ENCODE measurements at places on chromosomes 1 and 21.

DNA sequence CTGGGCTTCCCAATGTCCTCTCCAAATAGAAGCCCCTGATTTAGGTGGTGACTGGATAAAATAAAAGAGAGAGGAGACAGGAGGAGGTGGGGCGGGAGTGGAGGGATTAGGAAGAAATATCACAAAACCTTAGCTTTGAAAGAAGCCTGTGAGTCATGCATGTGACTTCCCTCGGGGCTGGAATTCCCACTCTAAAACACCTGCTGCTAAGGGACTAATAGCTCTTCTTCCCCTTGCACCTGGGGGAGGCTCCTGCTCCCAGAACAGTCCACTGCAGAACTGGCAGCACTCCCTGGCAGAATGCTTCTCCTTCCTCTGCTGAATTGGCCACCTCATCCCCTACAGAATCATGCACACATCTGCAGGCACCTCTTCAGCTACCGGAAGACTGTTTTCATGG lies 207.2 kb downstream of the ATG4C start:
- DNase-seq: no peak

GRCh38 chr1:231679109-231679508 lies 52.5 kb downstream of the DISC1 start:
- DNase-seq: no peak

DNA sequence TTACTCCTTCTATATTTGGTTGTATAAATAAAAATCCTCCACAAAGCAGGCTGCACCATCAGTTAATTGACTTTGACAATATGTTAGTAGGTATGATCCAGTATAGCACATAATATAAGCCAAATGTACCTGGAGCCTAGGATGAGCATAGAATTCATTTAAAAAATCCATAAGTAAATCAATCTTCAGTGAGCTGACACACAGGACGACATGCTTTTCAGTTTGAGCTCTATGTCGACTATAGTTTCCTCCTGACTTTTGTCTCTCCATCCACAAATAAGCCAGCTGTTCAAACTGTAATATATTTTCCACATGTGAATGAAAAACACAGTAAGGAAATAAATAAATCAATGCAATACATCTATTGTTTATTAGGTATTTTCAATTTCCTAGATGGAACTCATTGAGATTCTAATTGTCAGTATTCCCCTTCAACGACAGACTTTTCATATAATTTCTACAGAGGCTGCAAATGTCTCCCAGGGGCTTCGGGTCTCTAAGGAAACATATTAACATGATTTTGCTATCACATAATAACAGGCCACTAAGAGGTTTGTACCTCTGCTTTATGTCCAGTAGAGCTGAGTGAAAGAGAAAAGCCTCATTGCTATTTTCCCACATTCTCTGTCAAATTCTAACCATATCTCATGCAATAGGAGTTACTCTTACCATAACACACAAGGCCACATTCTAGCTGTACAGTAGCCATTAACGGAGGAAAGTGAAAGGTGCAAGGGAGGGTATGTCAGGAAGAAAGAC lies 180.1 kb downstream of the KCNT2 start:
- no peak for DNase-seq

DNA sequence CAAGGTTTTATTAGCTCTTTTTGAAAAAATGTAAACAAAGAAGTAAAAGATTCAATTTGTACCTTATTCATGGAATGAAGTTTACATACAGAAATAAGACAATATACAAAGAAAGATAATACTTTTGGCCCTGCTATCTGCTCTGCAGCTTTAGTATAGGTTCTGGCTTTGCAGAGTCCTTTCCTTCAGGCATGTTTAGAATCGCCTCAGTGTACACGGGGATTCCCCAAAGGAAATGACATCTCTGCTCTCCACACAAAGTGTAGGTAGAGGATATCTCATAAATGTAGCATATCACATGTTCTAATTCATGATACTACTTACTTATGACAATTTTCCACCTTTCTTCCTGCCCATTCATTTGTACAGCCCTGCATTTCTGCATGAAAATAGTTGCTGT lies 222.6 kb upstream of the DPYD start:
- DNase-seq: no peak

DNA sequence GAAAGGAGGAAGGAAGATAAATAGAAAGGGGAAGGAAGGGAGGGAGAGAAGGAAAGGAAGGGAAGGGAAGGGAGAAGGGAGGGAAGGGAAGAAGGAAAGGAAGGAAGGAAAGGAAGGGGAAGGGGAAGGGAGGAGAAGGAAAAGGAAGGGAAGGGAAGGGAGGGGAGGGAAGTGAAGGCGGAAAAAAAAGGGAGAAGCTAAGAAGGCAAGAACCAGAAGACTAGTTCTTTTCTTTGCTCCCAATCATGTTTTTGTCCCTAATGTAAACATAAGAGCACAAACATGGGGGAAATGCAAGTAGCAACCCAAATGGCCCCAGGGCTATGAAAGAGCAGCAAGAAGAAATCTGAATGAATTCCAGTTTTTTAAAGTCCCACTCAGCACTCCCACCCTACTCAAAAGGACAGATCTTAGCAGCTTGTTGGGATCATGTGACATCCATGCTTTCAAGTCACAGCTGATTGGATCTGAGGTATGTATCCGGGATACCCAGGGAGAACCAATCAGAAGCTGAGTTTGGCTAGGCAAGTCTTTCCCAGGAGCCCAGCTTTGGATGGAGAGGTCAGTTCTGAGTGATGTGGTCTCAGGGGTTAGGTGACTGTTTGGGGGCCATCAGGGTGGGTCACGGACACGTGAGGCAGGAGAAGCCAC lies 24.2 kb upstream of the FHAD1 start:
- DNase-seq: no peak

DNA sequence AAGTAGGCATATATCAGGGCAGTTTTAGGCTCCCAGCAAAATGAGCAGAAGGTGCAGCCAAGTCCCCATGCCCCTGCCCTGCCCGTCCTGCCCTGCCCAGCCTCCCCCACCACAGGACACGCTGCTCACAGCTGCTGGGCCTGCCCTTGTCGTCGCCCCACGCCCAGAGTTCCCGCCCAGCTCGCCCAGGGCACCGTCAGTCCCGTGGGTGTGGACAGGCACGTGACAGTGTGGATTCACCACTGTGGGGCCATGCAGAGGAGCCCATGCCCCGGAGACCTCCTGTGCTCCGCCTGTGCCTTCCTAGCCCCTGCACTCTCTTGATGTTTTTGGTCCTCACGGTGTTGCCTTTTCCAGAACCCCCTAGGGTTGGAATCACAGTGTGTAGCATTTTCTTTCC lies 7.0 kb downstream of the FAAP20 start:
- no peak for DNase-seq

DNA sequence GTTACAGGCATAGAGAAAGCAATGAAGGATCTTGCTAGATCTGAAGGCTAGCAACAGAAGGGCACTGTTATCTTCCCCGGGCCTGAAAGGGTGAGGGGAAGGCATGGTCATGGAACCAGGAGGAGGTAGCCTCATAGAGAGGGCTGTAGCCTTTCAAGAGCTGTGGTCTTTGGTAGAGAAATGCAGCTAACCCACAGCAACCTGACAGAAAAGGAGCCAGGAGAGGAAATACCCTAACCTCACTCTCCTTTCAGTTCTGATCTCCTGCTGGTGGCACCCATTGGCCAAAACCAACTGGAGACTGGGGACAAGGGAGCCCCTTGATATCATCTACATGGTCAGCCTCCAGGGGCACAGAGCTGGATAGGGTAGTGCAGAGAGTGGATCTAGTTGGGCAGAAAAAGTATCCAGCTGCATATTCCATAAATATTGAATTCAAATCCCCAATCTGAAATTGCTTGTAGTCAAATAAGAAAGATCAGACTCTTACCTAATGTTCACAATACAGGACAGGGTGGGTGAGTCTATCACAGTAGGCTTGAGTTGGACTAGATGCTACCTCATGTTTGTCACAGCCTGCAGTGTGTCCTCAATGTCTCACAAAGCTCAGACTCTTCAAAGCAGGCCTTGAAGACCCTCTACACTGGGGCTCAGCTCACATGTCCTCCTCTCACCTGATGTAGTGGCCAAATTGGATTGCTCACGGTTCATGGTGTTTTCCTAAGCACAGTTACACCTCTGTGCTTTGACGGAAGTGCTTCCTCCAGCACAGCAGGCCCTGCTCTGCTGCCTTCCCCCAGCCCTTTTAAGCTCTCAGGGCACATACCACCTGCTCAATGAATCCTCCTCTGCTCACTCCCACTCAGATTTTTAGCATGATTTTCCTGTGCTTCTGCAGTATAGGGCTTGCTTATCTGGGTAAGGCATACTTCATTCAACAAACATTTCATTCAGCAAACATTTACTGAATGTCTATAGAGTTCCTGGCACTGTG lies 74.1 kb upstream of the JUN start:
- no peak for DNase-seq

GRCh38 chr1:95095833-95096217 lies 21.3 kb upstream of the TLCD4 start:
- no peak for DNase-seq

DNA sequence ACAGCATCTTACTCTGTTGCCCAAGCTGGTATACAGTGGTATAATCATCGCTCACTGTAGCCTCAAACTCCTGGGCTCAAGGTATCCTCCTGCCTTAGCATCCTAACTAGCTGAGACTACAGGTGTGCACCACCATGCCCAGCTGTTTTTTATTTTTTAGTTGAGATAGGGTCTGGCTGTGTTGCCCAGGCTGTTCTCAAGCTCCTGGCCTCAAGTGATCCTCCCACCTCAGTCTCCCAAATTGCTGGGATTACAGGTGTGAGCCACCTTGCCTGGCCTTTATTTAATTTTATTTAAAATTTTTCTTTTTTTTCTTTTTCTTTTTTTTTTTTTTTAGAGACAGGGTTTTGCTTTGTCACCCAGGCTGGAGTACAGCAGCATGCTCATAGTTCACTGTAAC lies 9.2 kb downstream of the MAP7D1 start:
- no peak for DNase-seq

DNA sequence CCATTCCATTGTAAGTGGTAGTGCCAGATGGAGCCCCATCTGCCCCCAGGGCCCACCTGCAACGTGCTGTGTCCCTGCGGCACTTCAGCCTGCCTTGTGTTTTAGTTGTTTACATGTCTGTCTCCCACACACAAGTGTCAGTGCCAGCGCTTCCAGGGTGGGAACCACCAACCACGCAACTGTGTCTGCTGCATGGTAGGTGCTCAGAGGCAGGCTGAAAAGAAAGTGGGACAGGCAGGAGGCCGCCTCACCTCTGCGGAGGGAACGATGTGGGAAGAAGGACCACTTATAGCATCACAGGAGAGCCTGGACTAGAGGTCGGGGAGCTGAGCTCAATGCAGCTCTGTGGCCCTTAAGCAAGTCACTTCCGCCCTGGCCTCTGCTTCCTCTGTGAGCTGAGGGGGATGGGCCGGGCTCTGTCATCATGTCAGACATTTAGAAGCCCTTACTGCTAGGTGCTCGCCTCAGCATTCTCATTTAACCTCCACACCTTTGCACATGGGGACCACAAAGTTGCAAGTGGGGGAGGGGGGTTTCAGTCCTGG lies 17.9 kb downstream of the SLC9A1 start:
- DNase-seq: no peak

GRCh38 chr1:98184856-98185255 lies 264.0 kb upstream of the DPYD start:
- no peak for DNase-seq

DNA sequence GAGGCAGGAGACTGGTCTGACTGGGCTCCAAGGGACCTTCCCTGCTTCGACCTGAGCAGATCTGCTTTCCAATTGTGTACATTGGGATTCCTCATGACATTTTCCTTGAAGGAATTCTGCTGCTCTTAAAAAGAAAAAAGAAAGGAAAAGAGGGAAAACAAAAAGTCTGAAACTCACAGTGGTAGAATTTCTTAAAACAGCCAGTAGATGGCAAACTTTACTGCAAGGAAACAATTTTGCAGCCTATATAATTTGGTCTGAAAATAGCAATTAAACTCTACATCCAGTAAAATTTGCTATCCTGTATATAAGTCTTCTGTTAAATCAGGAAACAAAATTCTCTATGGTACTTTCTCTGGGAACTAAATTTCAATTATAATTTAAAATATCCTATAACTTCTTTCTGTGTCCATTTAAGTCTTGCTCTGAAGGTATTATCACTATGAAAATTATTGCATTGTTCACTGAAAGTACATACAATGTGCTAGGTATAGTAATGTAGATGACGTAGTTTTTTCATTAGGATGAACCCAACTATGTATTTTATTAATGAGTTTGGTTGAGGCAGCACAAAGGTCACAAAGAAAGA lies 59.8 kb downstream of the CRB1 start:
- DNase-seq: no peak

DNA sequence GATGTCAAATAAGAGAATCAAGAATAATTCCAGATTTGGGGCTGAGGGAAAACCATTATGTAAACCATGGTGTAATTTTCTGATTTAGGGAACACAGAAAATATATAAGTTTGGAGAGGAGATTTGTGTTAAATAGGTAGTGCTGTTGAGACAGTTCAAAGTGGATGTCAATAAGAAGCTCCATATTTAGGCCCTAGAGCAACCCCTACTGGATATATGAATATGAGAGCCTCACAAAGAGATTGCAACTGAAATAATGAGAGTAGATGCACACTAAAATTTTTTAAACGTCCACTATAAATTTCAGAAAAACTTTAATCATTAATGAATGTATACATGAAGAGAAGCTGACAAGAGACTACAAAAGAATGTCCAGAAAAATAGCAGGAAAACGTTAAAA lies 1447.8 kb upstream of the PRMT6 start:
- DNase-seq: no peak

DNA sequence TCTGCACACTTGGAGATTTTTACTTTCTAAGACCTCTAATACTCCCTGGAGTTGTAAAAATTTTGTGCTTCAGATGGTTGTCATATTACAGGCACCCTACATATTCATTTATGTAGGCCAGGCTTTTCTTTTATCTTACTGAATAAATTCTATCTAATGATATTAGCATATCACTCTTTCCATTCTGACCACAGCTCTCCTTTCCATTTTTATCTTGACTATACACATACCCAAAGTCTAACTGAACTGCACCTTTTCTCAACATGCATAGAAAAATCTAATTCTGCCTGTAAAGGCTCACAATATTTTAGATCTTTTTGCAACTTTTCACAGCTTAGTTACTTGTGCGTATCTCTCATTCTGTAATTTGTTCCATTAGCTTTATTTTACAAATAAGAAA lies 52.7 kb upstream of the TSHB start:
- no peak for DNase-seq

DNA sequence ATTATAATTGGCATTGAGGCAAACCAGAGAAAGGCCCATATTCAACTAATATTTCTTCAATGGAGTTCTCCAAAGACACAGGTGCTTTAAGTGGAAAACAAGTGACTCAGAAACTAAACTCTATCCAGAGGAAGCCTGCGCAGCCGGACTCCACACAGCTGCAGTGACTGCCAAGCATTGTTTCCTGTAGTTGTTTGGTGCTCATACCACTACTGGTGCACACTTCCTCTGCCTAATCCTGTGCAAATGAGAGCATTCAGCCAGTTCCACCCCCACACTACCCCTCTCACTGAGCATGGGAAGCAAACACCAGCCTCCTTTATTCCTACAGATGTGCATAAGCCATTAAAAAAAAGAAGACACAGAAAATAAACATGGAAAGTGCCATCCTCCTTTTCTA lies 102.9 kb downstream of the VAV3 start:
- no peak for DNase-seq

DNA sequence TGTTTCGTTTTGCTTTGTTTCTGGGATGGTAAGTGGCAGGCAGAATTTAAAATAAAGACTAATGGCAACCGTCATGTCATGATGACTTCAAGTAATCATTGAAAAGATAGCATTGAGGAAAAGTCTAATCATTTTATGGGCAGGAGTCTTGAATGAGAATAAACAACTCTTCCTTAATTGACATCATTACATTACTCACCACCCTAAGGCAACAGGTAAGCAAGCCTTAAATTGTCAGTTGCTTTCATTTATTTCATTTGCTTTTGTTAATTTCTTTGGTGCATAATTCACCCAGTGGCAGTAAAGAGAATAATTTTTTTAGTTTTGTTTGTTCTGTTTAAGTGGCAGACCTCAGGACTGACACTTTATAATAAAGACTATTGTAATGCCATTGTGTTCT lies 669.0 kb downstream of the RWDD3 start:
- no peak for DNase-seq
